ENCODE measurements at places on chromosomes 2 and 18.
A peak's percentile ranks its signal among the peaks of the same experiment; 100 is the strongest.

DNA sequence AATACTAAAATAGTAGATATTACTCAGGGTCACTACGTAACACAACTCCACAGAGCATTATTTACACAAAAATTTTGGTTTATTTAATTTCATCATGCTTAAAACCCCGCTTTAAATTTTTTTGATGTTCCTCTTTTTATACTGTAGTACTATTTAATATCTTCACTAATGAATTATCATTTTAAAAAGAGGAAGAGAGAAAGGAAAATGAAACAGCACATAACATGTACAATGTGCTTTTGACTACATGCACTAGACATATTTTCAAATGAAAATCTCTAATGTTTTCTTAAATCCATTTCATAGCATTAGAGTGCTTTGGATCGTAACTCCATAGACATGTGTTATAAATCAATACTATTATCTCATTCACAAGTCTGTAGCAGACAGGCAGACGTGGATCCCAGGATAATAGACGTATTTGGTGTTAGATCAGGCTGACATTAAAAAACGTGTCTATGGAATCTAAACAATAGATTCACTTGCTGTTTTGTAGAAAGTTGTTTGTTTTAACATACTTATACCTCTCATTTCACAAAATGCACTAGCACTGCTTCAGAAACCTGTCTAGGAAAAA, 897.0 kb downstream of the CPS1 start:
- no peak for DNase-seq

DNA sequence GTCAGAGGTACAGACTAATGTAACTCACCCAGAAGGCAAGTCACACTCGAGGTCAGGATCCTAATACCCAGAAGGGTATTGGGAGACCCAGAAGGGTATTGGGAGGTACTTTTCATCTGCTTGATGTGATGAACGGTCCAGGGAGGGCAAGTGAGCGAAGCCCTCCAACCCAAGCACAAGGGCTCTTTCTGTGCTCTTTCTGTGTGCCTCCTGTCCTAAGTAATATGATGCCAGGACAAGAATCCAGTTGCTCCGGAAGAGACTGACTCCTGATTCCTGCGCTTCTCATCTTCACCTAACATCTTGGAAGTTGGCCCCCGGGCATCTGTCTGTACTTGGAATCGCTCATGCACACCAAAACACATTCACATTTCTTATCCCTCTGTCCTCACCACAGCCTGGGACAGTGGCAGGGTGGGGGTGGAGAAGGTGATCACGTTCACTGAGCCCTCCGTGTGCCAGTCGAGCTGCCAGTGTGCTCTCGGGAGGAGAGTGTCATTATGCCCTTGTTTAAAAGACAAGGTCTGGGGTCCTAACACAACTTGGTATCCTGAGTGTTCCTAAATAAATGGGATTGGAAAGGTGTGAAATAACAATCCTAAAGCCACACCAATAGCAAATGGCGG, 17.1 kb downstream of the GYPC start:
- DNase-seq = no peak

DNA sequence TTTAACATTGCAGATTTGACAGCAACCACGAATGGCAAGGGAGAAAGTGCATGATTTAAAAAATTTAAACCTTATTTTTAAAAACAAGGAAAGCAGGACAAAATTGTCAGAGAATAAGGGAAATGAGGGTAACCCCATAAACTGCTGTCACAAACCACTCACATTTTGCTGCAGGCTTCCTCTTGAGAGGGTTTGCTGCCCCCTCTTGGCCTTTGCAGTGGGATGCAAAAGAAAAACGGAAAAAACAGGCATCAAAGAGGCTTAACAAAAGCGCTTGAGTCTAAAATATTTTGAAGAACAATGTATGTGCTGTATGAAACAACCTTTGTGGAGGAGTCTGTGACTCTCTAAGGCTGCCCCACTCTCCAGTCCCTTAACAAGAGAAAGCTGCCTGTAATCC, 91.6 kb downstream of the TMX3 start:
- peak; percentile 45 for DNase-seq

DNA sequence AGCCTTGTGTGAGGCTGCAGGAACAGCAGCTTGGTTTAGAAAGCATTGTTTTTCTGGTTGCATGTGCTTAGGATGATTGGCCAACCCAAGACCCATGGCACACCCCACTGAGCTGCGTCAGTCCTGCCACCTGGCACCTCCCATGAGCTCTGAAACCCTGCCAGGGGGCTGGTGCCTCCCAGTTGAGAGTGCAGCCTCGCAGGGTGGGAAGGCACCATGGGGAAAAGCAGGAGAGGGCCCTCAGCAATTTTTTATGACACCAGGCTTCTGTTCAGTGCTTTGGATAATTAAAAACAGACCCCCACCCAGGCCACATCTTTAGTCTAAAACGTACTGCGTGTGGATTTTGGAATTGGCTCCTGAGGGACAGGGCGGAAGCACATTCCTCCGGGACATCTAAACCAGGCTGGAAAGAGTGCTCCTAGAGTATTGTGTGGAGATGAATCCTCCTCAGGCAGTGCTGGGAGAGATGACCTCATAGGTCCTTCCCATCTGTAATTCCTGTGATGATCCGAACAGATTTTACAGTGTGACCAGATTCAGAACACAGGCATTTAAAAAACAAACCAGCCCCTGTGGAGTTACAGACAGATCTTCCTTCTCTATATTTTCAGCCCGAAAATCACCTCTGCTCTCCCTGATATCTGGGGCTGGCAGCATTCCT, 438.3 kb downstream of the ZNF521 start:
- DNase-seq = no peak

DNA sequence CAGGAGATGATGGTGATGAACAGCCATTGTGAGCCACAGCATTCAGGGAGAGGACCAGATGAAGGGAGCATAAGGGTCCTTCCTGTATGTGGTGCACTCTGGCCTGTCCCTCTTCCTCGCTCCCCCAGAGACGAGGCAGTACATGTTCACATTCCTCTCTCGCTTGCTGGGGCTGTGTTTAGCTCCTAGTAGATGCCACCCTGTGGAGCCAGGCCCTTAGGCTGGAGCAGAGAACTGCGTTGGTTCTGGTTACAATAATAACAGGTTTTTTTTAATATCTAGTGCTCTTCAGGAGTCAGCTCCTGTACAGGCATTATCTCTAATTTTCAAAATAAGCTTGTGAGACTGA, 171.1 kb upstream of the MYT1L start:
- DNase-seq = no peak

- peak; percentile 27 for DNase-seq
These were observed 36.5 kb downstream of the BCL2L11 start for GRCh38 chr2:111157071-111157661.

All from activated CD8-positive, alpha-beta memory T cell treated with anti-CD3 and anti-CD28 coated beads, Interleukin-2, amount 10 ng/mL, durations not matched to agents 7 days and 5 days (primary cell).